ENCODE measurements at places on chromosomes 6 and 20.

DNA sequence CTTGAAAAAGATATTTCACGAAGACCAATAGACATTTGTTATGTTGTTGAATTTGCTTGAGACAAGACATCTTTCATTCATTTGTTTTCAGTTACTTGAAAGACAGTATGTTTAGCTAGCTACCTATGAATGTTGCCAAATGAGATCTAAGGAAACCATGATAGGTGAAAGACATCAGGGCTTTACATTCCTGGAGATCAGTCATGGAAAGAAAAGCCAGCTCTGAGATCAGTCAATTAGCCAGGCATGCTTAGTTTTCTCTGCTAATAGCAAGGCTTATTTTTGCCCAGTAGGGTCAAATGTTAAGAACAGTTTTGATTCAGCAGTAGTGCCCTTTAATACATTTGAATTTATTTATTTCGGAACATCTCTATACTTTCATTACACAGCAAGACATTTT, 116.5 kb upstream of the EDN1 start:
- DNase-seq = no peak

GRCh38 chr6:93164781-93165180, 254.6 kb downstream of the EPHA7 start:
- no peak for DNase-seq

DNA sequence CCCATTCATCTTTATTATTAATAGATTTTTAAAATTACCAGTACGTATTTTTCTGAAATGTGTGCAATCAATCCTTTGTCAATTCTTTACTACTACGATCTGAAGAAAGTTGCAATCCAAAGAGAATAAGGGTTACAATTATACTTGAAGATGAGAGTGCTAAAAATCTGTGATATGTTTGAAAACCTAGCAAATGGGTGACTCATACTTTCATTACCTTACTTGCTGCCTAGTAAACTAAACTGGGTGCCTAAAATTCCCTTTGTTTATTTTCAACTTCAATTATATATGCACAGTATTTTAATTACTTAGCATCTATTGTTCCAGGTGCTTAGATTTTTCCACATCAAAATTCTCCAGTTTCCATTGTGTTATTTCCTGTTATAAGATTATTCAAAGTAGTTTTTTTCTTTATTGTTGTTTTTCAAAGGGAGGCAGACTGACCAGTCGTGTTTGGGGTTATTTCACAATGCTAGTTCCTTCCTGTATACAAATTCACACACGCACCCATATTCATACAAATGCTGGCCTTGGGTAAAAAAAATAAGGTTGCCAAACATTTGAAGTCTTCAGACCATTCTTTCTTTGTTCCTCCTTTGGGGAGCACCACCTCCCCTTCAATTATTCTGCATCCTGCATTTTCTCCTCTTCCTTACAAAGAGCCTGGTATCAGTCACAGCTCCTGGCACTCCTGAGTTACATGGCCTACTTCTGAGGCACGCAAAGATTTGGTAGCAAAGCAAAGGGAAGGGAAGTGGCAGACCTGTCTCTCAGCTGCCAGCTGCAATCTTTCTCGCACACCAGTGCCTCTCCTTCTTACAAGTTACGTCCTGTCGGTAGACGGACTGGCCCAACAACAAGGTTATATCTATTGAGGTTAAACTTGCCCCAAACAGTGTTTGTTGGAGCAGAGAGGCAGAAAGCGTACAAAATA, 16.2 kb upstream of the FAM135A start:
- no peak for DNase-seq

DNA sequence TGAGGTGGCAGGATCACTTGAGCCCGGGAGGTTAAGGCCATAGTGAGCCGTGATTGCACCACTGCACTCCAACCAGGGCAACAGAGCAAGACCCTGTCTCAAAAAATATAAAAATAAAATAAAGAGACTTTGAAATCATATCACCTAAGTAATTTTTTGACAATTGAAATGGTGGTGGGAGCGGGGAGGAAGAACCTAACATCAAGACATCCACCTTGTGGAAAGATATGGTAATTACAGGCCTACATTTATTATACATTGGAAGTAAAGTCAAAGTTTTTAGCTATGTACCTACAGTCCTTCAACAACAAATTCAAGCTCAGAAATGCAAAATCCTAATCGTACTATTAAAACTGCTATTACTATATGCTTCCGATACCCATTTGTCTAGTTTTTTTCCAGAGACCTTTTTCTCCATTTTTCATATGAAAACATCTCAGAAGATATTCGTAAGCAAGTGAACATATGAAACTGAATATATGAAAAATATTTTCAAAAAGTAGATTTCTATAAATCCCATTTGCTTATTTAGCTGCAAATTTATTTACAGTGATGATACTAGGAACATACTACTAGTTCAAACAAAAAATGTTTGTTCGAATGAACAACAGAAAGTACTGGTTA, 83.3 kb downstream of the SYCP2 start:
- no peak for DNase-seq

DNA sequence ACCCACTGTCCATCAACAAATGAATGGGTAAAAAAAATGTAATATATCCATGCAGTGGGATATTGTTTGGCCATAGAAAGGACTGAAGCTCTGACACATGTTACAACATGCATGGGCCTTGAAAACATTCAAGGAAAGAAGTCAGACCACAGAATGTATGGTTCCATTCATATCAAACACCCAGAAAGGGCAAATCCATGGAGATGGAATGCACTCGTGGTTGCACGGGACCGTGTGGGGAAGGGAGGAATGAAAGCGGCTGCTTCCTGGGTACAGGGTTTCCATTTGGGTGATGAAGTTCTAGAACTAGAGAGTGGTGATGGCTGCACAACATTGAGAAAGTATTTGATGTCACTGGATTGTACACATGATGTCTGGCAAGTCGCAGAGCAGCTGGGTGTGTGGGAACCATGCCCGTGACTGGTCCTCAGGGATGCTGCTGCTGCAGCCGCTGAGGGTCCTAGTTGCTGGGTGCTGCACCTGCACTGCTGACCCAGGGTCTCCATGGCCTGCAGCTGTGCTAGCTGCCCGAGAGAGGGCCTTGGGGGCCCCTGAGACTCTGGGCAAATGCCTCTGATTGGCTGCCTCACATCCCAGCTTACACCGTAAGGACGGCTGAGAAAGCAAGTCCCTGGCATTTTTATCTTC, 220.3 kb downstream of the NRN1 start:
- no peak for DNase-seq

DNA sequence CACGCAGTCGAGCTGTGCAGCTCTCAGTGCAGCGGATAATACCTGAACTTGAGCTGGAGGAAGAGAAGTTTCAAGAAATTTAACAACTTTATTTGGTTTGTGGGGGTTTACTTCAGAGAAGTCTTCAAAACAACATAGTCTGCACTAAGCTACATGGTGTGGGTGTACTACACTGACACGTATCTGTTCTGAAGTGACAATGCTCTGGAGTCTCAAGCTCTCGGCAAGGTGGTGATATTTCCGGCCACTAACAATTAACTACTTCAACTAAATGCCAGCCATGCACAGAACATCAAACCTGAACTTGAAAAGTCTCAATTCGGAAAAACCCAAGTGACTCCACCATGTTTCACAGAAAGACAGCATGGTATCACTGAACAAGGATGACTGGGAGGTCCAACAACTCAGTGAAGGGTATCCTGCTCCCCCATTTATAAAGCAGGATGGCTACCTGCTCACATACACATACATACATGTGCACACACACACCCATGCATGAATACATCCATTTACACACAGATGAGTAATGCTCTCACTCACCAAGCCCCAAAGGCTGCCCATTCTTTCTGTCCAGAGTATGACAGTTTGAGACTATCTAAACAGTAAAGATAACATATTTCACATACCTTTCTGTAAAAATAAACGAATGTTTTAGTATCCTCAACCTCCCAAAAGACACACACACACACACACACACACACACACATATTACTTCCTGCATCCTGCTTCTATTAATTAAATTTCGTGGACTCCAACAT, 15.4 kb upstream of the ANKRD60 start:
- no peak for DNase-seq

GRCh38 chr6:20061952-20062351, 150.3 kb downstream of the MBOAT1 start:
- no peak for DNase-seq
